Foreskin melanocyte (primary cell): ENCODE measurements at places on chromosomes 7 and 10.

- DNase-seq, result no peak
Observed at GRCh38 chr7:142787034-142787768, 16.4 kb downstream of the PRSS2 start.

DNA sequence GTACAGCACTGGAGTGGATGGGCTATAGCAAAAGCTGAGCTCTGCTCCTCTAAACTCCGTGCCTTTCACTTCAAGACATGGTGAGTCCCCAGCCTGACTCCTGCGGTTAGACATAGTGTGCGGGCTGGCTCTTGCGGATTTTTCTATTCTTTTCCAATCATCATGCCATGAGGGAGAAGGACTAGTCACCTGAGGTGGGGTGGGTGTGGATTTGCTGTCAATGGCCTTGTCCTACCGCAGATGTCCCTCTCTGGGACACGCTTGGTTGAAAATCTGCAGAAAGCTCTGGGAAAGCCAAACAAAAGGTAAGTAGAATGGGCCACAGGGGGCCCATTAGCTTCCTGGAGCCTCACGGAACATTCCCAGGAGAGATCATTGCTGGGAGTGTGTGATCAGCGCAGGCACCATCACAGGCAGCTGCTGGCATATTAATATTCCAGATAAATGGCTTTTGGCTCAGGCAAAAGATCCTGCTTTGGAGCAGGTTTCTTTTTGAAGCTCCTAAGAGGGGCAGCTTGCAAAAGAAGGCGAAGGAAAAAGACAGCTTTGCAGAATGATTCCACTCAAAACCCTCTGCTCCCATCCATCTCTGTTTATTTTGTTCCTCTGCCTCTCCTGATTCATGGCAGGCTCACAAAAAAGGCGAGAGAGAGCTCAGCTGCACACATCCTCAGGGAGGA is 509.0 kb upstream of the ZMIZ1 start:
- no peak for DNase-seq

DNA sequence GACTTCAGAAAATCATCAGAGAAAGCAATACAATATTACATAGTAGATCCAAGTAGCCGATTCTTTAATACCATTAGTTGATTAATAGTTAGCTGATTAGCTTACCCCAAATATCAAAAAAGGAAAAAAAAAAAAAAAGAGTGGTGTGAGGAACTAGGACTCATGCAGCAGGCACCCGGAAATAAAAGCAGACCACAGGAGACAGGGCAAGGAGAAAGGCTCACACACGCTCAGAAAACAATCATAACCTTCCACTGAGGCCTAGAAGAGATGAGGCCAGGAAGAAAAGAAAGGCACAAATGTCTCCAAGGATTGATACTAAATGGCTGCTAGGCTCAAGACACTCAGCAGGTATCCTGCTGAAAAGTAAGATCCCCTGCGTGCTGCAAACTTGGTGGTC is 25.9 kb downstream of the TRDMT1 start:
- no peak for DNase-seq

DNA sequence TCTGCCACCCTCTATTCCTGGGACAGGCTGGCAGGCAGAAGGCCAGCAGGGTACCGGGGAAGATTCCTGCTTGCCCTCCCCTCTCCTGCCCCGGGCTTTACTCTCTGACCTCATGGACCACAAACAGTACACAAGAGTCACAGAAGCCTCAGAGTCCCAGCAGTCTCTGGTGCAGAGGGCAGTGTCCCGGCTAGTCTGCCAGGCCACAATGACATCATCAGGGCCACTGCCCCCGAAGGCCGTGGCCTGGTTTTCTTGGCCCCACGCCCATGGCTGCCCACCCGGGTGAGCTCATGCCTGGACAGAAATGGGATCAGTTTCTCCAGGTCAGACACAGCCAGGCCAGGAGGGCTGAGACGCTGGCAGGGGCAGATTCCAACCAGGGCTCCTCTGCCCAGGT is 91.9 kb downstream of the MYL10 start:
- no peak for DNase-seq

- DNase-seq, result peak; percentile 86
Observed at GRCh38 chr10:92591550-92592022, 1.3 kb upstream of the KIF11 start.

DNA sequence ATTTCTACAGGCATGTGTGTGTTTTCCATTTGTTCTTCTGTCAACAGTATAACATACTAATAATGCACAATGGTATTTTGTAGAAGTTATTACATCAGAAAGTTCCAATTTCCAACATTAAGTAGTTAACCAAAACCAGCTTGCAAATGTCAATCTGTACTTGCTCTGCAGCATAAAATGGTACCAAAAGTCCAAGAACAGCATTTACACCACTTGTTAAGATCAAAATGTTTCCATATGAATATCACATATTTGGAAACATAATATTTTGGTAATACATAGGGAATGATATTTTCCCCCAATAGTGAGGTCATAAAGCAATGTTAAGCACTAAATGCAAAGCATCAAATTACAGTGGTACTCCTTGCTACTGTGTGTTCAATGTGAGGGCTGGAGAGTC is 162.1 kb downstream of the ZNF438 start:
- DNase-seq, result no peak

DNA sequence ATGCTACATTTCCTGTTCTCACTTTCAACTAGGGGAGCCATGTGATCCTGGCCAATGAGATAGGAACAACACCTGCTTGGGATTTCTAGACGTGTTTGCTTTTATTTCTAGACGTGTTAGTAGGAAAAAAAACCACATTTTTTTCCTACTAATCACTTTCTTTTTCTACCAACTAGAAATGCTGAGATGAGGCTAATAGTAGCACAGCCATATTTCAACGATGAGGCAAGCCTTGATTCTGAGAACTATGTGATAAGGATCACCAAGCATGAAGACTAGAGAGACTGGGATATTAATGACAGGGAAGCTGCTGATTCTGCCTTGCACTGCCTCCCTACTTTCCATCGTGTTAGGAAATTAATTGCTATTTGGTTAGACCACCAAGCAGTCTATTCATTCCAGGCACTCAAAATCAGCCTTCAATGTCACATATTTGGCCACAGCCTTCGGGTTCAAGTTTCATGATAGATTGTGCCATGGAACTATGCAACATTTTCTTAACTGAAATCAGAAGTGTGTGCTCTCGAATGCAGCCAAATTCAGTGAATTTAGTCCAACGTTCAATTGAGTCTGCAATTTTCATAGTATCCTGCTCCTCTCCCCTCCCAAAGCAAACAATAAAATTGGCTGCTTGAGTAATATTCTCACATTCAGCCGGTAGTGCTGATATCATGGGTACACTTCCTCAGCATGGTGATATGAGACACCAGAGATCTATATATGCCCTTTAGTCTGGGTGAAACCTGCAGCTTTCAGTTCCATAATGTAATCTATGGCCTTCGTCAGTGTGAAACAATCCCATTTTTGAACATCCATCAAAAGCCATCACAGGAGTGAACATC is 98.1 kb downstream of the GPR37 start:
- DNase-seq, result no peak

GRCh38 chr7:81296726-81297125 is 377.9 kb upstream of the SEMA3C start:
- no peak for DNase-seq
